ENCODE measurements at places on chromosomes 12 and 14.

DNA sequence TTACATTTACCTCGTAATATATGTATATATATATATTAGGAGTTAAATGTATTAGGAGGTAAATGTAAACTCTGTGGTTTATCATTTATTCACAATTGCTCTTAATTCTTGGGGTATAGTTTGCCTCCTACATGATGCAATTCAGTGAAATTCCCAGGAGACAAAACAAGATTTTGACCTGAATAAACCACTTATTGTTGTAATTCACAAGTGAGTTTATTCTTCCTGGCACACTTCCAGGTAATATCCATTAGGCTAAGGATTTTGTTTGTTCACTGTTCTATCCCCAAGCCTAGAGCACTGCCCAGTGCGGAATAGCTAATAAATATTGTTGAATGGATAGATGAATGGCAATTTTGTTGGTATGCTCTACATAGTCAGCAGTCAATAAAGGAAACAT is 3.0 kb downstream of the SMIM10L1 start:
- DNase-seq = no peak

GRCh38 chr12:52730383-52730782 is 27.1 kb upstream of the KRT77 start:
- DNase-seq = no peak

- DNase-seq = peak; percentile 64
Measured at GRCh38 chr14:100285021-100285912, 21.0 kb downstream of the SLC25A29 start.

- no peak for DNase-seq
Measured at GRCh38 chr14:64937171-64937820, 5.2 kb downstream of the GPX2 start.

GRCh38 chr12:32098112-32098511 is 8.5 kb upstream of the BICD1 start:
- no peak for DNase-seq

- no peak for DNase-seq
Measured at GRCh38 chr14:34126586-34126985, 175.7 kb upstream of the EGLN3 start.

DNA sequence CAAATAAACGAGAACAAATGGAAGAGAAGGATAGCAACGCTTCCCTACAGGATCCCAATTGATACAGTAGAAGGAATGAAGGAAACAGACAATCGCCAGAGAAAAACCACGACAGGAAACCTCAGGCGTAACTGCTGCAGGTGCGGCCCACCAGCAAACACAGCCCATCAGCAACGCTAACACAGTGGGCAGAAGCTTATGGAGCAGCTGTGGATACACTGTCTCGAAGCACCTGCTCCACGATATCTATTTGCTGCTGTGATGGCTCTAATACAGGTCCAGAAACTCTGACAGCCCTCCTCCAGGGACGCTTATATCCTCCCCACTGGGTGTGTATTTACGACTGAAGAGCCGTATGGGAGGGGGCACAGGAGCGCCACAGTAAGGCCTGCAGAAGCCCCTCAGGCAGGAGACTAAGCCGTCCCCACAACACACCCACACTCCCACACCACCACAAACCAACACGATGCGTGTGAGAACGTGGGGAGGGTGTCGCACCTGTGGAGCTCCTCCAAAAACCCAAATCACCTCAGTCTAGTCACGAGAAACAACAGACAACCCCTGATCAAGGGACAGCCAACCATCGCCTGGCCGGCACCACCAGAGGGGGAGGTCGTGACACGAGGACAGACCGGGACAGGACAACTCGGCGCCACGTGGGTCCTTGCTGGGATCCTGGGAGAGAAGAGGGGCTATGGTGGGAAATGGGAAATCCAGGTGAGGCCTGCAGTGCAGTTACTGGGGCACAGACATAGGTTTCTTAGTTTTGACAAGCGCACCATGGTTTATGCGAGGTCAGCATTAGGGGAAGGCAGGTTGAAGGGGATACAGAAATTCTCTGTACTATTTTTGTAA is 24.0 kb downstream of the POLE start:
- DNase-seq = no peak

DNA sequence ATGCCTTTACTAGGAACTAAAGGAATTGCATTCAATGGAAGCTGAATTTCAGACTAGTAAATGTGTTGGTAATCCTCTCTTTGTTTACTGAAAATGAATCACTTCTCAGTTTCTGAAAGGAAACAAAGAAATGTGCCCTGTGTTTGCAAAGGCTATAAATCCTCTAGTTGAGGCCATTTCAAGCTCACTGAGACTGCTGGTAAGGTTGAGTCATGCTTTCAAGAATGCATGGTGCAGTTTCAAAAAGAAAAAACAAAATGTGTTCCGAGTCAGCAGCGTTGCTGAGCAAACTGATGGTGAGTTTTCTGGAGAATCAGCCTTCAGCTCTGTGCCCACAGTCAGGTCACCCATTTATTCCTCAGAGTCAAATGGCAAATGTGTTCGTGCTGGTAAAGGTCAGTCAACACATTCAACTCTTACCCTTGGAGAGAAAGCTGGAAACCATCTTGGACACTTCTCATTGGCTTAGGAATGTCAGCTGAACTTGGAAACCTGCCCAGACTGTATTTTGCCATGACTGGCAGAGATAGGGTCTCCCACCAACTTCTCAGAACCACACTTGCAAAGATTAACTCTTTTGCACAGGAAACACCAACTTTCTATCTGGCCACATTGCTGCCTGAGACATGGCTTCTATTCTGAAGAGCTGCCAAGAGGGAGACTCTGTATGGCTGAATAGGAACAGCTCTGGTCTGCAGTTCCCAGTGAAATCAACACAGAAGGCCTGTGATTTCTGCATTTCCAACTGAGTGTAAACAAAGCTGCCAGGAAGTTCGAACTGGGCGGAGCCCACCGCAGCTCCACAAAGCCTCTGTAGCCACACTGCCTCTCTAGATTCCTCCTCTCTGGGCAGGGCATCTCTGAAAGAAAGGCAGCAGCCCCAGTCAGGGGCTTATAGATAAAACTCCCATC is 484.4 kb downstream of the ATP23 start:
- DNase-seq = no peak

DNA sequence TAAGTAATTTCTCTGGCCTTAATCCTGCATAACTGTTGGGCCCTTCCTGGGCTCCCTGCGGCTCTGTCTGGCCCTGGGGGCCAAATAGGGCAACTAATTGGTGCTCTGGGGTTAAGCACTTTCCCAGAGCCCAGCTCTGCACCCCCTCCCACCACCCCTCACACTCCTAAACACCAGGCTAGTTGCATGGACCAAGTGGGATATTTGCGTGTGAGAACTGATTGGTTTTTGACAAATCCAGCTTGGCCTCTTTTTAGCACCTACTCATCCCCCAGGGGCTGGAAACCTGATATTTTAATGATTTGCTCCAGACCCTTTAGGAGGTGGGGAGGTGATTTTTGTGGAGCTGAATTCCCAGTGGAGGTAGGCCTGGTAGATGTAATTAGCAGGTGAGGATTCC is 91.9 kb downstream of the DICER1 start:
- no peak for DNase-seq

- no peak for DNase-seq
Measured at GRCh38 chr12:52404951-52405350, 1.2 kb downstream of the KRT82 start.

- no peak for DNase-seq
Measured at GRCh38 chr14:54695196-54695595, 128.3 kb downstream of the SAMD4A start.

- DNase-seq = no peak
Measured at GRCh38 chr14:99909513-99910064, 116.4 kb downstream of the EML1 start.

DNA sequence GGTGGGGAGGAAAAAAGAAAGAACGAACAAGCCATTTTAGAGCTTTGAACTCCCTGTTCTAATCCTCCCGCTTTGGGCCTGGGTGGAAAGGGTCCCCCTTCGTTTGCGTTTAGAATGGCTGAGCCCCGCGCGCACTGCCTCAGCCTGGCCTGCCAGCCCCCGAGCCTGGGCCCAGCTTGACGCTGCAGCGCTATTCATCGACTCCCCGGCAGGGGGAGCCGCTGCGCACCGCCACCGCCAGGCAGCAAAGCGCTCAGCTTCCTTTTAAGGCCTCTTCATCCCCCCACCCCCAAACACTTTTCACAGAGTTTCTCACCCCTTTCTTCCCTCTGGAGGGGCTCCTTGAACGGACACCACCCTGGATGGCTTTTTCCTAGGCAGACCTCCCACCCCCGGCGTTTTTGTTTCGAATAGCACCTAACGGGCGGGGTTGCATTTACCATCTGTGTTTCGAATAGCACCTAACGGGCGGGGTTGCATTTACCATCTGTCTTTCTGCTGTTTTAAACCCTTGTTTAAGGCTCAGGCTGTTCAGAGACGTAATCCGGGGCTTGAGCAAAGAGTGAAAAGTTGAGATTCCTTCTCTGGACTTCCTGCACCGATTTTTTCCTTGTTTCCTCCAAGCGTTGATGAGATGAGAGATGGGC is 56.4 kb upstream of the PIWIL1 start:
- DNase-seq = no peak

DNA sequence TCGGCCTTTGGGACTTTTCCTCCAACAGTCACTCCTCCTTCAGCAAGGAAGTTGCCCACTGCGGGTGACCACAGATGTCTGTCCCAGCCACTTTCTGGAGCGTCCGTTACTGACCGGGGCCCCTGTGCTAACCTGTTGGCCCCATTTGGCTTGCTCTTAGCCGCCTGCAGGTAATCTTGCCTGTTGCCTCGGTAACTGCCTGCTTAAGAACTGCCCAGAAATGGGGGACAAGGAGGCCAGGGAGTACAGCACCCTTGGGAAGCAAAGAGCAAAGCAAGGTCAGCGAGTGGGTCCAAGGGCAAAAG is 338.8 kb upstream of the SFSWAP start:
- DNase-seq = no peak

GRCh38 chr14:46818147-46818546 is 166.6 kb upstream of the RPL10L start:
- no peak for DNase-seq

GRCh38 chr14:50906326-50907065 is 34.6 kb downstream of the ABHD12B start:
- no peak for DNase-seq

DNA sequence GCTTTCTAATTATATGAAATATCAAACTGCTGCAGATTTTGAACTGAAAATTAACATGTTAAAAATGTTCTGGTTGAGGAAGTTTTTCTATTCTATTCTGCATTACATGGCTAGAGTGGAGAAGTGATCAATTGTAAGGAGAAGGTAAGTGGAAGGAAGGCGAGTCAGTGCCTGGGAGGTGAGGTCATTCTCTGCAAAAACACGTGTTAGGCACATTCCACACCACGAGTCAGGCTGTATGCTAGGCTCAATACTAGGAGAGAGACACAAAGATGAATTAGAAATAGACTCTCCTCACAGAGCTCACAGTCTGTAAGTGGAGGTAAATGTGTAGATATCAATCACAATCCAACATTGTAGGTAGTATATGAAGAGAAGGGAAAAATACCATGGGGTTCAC is 194.1 kb downstream of the NOVA1 start:
- no peak for DNase-seq

DNA sequence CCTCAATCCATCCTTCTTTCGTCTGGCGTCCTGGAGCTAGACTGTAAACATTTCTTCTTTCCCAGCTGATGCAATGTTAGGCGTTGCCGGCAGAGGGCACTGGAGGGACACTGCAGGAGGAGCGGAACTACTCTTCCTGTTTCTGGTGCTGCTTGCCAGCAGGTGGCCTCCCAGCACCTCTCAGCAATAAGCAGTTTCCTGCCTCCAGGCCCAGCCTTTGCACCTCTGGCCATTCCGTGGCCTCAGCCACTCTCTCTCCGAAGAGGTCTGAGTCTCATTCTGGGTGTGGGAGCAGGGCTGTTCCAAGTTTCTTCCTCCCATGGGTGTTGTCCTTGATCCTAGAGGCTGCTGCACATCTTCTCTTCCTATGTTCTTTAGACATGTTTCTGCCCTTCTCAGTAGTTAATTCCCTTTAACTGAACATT is 7.5 kb upstream of the ASPG start:
- peak; percentile 89 for DNase-seq

All from left kidney (tissue), 8 donors.